ENCODE measurements at places on chromosomes 12 and 14. TPM values are rescaled to one million over a fixed set of nuclear protein-coding genes. Genes with fewer than 3 reads are reported as not detected.

Gene ETFBKMT
- 4.8 TPM for total RNA-seq

Gene TBX3
- total RNA-seq: 2.5 TPM

DNA sequence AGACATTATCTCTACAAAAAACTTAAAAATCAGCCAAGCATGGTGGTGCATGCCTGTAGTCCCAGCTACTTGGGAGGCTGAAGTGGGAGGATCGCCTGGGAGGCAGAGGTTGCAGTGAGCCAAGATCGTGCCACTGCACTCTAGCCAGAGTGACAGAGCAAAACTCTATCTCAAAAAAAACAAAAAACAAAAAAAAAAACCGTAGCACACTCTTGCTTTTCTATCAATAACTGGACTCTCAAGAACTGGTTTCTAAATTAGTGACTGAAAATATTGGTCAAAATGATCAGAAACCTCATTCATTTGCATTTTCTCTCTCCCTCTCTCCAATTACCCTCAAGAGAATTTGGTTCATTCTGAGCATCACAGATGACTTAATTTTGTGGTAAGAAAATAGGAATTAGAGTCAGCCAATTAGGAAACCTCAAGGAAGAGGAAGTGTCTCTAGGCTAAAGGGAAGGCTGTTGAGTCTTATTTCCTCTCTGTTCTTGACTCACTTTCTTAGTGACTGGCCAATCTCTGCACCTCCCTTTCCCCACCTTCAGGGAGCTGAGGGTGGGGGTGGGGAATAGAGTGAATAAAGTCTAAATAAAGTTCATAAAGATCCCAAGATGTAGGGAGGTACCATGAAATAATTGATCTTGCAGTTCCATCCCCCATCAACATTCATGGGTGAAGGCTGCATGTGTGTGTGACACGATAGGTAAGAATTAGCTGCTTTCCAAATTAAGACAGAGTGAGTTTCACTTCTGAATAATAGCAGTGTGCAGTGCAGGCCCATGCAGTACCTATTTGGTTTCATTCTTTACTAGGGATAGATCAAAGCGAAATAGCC lies 6.8 kb upstream of the PSMA6 start:
- no peak for DNase-seq

GRCh38 chr12:123860377-123860776 lies 98.3 kb downstream of the DNAH10 start:
- no peak for DNase-seq

GRCh38 chr14:29587046-29587445 lies 340.6 kb downstream of the PRKD1 start:
- no peak for DNase-seq

- DNase-seq: no peak
These were observed 57.5 kb downstream of the PTHLH start for GRCh38 chr12:27915021-27915420.

Gene AP5M1
- total RNA-seq: 32.5 TPM

GRCh38 chr12:49803693-49804450 lies 24.3 kb downstream of the NCKAP5L start:
- no peak for DNase-seq

DNA sequence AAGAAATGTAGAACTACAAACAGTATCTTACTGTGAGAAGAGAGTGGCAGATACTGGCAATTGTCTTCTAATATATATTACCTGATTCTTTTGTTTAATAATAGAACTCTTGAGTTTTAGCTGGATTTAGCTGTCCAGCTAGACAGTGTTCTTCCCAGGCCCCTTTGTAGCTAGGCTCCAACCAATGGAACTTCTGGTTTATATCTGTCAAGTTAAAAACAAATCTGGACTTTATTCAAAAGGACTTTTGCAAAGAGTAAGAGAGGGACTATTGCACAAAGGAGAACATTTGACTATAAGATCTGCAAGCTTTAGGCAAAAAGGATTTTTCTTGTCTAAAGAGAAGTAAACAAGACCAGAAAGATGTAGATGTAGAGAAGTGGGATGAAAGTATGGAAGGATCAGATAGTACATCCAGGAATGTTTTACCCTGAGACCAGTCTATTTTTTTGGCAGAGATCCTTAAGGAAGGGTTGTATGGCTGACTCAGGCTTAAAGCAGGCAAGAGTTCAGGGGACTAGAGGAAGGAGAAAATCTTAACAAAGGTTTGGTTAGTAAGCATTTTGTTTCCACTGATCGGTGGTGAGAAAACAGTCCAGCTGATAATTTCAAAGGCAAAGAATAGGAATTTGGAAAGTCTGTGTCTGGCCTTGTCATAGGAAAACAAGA lies 111.1 kb upstream of the PLEKHA5 start:
- DNase-seq: no peak

Gene STYK1
- total RNA-seq: 0.31 TPM

Gene GAS2L3
- 6.3 TPM for total RNA-seq

DNA sequence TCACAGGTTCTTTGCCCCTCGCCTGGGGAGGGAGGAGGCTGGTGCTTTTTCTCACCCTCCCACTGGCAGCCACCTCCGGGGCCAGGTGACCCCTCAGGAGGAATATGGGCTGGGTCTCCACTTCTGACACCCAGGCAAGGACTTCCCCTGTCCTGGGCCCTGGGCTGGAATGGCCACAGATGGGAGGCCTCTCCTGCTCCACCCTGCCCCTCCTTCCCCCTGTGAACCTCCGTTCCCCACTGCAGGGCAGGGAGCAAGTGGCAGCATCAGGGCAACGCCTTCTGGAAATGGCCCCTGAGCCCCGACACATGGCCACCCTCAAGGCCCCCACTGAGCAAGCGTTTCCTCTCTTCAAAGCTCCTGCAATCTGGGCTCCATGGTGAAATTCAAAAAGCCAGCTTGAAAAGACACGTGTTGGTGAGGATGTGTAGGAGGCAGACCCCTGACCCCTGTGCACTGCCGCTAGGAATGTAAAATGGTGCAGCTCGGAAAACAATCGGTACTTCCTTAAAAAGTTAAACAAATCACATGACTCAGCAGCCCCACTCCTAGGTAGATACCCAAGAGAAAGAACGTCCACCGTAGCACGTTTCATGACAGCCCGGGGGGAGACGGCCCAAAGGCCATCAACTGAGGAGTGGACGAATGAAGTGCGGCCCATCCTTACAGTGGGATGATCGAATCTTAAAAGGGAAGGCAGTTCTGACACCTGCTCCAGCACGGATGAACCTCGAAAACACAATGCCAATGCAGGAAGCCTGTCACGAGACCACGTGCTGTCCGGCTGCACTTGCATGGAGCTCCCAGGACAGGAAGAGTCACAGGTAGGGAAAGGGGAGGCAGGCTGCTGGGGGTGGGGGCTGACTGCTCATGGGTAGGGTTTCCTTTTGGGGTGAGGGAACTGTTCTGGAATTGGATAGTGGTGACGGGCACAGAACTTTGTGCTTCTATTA lies 11.5 kb downstream of the XRCC3 start:
- no peak for DNase-seq

DNA sequence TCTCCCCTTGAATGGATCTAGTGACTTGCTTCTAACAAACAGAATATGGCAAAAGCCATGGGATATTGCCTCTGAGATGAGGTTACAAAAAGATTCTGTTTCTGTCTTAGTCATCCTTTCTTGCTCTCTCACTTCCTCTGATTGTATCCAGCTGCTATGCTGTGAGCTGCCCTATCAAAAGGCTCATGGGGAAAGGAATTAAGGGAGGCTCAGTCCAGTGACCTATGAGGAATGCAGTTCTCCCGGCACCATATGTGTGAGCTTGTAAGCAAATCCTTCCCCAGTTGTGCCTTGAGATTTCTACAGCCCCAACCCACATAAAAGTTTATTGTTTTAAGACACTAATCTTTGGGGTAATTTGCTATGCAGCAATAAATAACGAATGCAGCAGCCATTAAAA lies 183.1 kb downstream of the KLHL28 start:
- no peak for DNase-seq

Gene TSPAN19
- total RNA-seq: not detected

- no peak for DNase-seq
These were observed 22.6 kb downstream of the FRS2 start for GRCh38 chr12:69492739-69493138.

Gene RPS6KL1
- total RNA-seq: 6.5 TPM

DNA sequence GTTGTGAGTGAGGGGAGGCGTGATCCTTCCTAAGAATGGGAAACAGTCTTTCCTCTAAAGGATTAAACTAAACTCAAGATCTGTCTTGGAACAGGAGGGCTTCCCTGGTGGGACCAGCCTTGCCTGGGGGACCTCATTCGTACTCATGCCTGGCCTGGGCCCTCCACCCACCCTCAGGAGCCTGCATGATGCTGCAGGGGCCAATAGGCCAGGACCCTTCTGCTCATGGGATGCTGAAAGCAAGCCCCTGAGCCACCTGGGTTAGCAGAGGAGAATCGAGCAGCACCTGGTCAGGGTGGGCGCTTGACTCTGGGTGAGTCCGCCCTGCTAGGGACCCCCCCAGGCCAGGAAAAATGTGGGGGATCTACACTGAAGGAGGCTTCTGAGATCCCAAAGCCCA lies 48.3 kb upstream of the FAM181A start:
- DNase-seq: no peak

Gene GPRC5A
- total RNA-seq: 13.1 TPM

- no peak for DNase-seq
These were observed 15.8 kb upstream of the TMCC3 start for GRCh38 chr12:94666158-94666557.

Gene GLS2
- 0.54 TPM for total RNA-seq

DNA sequence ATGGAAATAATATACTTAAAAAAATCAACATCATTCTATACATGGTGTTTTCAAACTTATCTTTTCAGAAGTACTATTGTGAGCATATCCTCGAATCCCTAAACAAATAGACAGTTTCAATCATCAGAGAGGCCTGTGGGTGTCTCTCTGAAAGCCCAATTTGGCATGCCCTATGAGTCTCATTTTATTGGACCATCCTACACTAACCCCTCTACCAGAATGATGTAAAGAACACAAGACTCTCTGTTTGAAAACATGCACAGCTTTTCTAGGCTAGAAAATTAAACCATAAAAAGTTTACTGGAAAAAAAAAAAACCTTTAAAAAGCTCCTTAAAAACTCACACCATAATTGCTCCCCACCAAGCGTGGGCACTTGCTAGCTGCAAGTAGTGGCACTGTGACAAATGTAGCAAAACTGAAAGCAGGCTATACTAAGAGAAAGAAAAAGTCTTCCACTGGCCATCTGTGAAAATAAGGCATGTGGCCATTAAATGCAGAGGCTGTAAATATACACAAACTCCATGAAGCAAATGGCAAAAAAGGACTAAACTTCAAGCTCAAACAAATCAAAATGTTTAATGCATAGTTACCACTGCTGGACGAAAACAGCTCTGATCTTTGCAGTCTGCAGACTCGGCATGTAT lies 394.2 kb downstream of the SOX5 start:
- DNase-seq: no peak

- DNase-seq: no peak
These were observed 1.8 kb downstream of the PHC1 start for GRCh38 chr12:8916154-8916553.

GRCh38 chr12:44459569-44459968 lies 416.5 kb downstream of the NELL2 start:
- DNase-seq: no peak

Gene TIMELESS
- total RNA-seq: 11.7 TPM

Gene CEBPE
- total RNA-seq: not detected

Gene SMCO2
- not detected for total RNA-seq

GRCh38 chr14:100692859-100693558 lies 33.7 kb upstream of the DLK1 start:
- DNase-seq: no peak

DNA sequence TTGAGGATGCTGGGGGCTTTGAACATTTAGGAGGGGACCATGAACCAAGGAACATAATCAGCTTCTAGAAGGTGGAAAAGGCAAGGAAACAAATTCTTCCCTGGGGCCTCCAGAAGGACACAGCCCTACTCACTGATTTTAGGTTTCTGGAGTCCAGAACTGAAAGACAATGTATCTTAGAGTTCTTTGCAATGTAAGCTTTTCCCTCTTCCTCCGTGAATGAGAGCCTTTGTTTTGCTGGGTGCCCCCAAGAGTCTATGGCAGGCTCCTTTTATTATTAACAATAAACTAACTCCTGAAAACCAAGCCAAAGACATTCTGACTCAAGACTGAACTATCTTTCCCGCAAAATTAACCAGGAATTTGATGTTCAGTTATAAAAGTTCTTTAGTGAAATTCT lies 204.1 kb downstream of the STXBP6 start:
- DNase-seq: no peak

Measured in chondrocyte (in vitro differentiated cells).